ENCODE measurements at places on chromosomes 5 and 9. TPM values are rescaled to one million over a fixed set of nuclear protein-coding genes. Genes with fewer than 3 reads are reported as not detected.

GRCh38 chr9:4024281-4024777 is 275.5 kb downstream of the GLIS3 start:
- DNase-seq, result no peak

GRCh38 chr5:125348221-125348692 is 601.8 kb upstream of the ZNF608 start:
- DNase-seq, result peak; percentile 13

DNA sequence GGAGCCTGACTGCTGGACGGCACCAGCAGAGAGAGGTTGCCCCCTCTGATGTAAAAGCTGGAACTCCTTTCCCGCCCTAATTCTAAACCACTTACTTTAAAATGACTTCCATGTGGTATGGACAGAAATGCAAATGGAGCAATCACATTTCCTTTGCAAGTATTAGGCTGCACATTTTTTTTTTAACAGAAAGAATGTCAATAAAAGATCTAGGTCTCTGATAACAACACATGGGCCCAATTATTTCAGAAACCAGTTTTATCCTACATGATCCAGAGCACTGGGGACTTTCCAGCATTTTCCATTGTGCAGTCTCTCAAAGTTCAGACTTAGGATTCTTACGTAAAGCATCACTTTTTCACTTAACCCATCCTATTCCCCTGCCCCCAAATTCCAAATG is 203.7 kb downstream of the NXNL2 start:
- no peak for DNase-seq

PCSK5 gene
- 6.8 TPM for total RNA-seq

DNA sequence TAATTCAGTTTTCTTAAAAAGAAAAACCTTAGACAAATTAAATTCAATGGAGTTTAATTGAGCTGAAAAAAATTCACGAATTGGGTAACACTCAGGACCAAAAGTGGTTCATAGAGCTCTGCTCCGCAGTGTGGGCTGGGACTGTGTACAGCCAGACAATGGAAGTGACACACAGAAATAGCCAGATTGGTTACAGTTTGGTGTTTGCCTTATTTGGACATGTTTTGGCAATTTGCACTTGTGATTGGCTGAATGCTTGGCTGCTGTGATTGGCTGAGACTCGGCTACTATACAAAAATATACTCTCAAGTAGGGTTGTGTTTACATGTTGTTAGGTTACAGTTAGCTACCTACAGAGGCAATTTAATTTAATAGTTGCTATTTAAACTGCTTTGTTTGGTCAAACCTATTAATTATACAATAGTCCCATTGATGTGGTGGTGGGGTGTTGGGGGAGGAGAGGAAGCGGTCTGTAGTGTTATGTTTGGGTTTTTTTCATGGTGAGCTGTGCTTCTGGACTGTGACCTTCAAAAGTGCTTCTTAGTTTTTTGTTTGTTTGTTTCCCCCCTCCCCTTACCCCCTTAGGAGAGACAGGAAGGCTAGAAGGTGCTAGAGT is 95.2 kb downstream of the CNTLN start:
- DNase-seq, result no peak

DNA sequence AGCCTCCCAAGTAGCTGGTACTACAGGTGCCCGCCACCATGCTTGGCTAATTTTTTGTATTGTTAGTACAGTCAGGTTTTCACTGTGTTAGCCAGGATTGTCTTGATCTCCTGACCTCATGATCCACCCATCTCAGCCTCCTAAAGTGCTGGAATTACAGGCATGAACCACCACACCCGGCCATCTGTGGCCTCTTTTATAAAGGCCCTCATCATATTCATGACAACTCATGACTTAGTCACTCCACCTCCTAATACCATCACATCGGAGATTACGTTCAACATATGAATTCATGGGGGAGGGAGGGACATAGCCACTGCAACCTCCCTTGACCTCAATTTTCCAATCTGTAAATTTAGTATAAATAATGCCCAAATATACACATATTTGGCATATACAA is 27.2 kb upstream of the PLCXD3 start:
- no peak for DNase-seq

CARD6 gene
- total RNA-seq, result 5.5 TPM

GRCh38 chr5:53091289-53091688 is 18.3 kb downstream of the MOCS2 start:
- no peak for DNase-seq

- DNase-seq, result no peak
Observed at GRCh38 chr5:55304584-55304983, 2.9 kb downstream of the DHX29 start.

DNA sequence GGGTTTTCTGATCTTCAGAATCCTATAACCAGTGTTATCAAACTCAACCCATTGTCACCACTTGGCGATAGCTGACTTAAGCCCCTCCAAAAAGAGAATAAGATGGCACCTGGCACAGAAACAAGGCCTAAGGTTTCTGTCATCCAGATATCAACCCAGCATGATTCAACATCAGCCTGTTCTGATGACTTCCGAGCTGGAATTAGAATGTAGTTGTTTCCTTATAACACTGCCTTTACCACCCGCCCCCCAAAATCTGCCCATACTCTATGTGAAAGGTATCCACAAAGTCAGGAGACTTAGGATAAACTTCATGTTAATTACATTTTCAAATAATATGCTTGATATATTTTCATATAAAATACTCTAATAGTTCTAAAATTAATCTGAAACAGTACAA is 5.2 kb downstream of the KLF9 start:
- no peak for DNase-seq

DNA sequence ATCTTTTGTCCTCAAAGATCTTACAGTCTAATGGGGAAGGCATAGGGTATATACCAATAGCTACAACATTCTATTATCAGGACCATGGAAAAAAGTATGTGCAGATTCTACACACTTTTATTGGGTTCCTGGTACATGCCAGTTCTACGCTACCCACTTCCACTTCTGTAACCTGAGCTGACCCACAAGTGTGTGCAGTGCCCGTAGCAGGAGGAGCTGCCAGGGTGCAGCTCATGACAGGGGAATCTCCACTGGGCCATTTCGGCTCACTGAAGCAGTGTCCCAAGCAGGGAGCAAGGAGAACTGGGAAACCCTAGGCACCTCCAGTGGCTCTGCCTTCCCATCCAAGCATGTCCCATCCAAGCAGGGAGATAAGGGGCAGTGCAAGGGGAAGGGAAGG is 60.4 kb downstream of the FOXI1 start:
- no peak for DNase-seq

- DNase-seq, result no peak
Observed at GRCh38 chr5:132369474-132370180, at the start of gene SLC22A5. TSS of gene SLC22A5 (plus strand) at chr5:132369710. CDS start at chr5:132369973, 263 bp downstream.

GRCh38 chr5:112124788-112125187 is 294.3 kb downstream of the EPB41L4A start:
- no peak for DNase-seq

FOXD1 gene
- not detected for total RNA-seq

SPOCK1 gene
- total RNA-seq, result 42.8 TPM

SLC36A3 gene
- total RNA-seq, result not detected
